ENCODE measurements at places on chromosomes 2 and 18.

DNA sequence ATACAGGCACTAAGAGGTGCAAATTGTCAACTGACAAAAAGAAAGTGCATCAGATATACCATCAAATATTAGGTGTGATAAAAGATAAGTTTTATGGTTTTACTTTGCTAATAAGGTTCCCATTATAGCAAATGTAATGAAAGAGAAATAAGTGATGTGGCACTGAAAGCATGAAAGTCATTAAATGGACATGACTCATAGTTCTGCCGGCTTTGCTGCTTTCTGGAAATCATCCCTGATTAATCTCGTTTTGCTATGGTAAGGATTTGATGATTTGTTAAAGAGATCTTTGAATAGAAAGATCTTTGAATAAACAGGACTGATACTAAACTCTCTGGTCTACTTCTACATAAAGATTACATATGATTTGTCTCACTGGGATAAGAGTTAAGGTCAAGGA lies 72.7 kb downstream of the CLIP4 start:
- DNase-seq, result no peak

- DNase-seq, result no peak
Observed at GRCh38 chr18:27249933-27250332, 64.8 kb upstream of the CHST9 start.

DNA sequence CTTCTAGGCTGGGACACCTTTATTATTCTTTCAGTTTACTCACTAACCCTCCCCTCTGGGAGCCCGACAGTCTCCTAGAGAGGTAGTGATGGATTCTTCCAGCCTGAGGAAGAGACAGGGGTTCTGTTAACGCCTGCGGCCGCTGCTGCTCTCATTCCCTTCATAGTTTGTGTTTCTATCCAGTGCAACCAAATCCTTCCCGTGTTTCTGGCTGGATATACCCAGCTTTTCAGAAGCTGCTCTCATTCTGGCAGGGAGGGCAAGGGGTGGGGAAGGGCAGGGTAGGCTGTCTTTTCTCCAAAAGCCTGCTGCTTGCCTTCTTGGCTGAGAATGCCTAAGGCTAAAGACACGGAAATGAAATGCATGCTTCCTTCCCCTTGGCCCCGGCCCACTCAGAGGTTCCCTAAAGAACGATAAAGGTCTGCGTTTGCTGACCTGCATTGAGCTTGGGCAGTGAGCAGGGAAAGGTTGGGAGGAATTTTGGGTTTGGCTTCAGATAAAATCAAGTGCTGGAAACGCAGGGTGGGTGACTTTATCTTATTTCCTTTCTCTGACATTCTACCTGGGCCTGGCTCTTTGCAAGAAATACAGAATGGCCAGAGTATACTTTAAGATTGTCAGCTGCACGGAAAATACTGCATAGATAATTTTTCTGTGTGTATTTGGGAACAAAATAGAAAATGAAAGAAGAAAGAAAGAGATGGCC lies 390.9 kb downstream of the NBAS start:
- DNase-seq, result no peak

GRCh38 chr2:133633881-133634409 lies 65.7 kb upstream of the NCKAP5 start:
- no peak for DNase-seq

- no peak for DNase-seq
Observed at GRCh38 chr2:4039896-4040295, 336.5 kb downstream of the DCDC2C start.

DNA sequence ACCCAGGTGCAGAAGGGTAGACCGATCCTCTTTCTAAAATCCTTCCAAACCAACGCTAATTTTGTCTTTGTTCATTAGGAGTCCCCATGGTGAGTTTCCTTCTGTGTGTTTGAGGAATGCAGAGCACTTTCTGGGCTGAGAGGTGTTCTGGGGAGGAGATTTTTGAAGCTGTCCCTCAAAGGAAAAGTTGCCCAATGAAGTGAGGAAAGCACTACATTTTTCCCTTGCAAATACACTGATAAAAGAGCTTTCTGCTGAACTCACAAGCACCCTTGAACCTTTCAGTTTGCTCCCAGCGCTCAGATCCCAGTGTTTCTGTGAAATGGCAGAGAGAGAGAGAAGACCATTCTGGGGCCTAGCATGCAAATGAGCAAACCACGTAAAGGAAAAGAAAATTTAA lies 299.6 kb upstream of the FANCL start:
- DNase-seq, result no peak

GRCh38 chr2:108220942-108221541 lies 18.7 kb upstream of the SULT1C3 start:
- no peak for DNase-seq

- DNase-seq, result no peak
Observed at GRCh38 chr18:37403100-37403781, 162.4 kb downstream of the CELF4 start.

- no peak for DNase-seq
Observed at GRCh38 chr2:75495862-75496261, 64.9 kb downstream of the EVA1A start.

DNA sequence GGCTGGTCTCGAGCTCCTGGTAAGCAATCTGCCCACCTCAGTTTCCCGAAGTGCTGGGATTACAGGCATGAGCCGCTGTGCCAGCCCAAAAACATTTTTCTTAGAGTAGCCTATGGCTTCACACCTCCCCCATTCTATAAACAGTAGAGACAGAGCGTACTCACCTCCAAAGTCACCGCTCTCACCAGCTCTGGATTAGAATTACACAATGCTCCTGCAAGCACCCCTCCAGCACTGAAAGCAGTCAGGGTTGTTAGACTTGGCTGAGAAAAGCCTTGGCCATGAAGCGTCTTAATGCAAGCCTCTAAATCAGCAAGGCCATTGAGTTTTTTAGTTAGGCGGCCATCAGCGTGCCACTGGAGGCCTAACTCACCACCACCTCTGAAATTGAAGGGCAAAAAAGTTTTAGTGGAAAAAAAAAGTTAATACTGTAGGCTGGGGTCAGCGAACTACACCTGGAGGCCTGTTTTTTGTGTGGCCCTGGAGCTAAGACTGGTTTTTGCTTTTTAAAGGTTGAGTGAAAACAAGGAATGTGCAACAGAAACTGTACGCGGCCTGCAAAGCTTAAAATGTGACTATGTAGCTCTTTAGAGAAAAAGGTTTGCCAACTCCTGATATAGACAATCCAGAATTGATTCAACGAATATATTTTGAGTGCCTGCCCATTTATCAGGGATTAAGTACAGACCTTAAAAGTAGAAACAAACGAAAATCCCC lies 34.6 kb downstream of the PREPL start:
- DNase-seq, result no peak

GRCh38 chr2:156700681-156701080 lies 264.5 kb downstream of the GPD2 start:
- no peak for DNase-seq

DNA sequence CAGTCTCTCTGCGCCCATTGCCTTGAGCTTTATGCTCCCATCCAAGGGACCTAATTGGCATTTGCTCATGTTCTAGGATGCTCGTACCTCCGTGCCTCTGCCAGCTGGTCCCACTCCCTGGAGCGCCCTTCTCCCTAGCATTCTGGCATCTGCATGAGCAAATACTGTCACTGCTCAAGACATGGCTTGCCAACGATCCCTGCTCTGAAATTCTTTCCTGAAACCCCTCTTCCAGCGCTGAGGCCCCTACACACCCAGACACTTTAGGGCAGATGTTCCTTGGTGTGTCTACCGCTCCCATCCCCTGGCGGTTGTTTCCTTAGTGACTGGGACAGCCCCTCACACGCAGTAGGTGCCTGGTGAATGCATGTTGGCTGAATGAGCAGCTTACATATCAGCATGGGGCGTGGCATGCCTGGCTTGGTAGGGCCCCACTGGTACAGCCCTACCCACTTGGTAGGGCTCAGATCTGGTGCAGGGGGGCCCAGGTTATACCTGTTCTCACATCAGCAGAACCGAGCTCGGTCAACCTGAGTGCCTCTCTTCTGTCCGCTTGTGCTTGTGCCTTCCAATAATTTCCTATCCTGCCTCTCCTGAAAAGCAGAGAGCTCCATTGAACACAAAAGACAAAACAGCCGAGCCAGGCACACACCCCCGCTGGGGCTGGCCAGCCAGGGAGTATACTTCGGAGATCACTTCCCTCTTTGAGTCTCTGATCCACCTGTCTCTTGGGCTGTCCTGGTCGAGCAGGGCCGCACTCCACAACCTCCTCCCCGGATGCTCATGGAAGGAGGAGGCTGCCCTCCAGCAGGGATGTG lies 59.2 kb downstream of the INHBB start:
- DNase-seq, result no peak

- no peak for DNase-seq
Observed at GRCh38 chr2:164335947-164336346, 285.3 kb downstream of the GRB14 start.

DNA sequence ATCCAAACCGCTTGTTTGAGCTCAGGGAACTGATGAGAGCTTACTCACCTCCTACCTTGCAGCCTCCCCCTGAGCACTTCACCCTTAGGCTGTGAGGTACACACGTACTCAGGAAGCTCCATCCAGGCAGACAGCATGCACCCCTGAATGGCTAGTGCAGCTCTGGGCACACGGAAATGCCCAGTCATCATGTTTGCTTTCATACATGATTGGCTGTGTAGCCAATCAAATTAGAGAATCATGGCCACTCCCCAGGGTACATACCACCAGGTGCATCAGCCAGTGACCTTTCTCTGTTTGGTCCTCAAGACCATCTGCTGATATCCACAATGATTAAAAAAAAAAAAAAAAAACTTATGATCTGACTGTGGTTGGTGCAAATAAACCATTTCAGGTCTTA lies 42.1 kb downstream of the RNF152 start:
- no peak for DNase-seq

DNA sequence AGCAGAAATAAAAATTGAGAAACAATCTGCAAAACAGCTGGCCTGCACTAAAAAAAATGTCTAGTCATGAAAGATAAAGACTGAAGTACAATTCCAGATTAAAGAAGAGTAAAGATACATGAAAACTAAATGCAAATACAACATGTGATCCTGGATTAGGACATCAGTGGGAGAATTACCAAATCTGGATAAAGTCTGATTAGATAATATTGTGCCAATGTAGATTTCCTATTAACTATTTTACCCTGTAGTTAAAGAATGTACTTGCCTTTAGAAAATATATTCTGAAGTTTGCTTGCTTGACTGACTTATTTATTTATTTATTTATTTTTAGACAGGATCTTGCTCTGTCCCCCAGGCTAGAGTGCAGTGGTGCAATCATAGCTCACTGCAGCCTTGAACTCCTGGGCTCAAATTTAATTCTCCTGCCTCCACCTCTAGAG lies 58.7 kb downstream of the ASXL2 start:
- no peak for DNase-seq

DNA sequence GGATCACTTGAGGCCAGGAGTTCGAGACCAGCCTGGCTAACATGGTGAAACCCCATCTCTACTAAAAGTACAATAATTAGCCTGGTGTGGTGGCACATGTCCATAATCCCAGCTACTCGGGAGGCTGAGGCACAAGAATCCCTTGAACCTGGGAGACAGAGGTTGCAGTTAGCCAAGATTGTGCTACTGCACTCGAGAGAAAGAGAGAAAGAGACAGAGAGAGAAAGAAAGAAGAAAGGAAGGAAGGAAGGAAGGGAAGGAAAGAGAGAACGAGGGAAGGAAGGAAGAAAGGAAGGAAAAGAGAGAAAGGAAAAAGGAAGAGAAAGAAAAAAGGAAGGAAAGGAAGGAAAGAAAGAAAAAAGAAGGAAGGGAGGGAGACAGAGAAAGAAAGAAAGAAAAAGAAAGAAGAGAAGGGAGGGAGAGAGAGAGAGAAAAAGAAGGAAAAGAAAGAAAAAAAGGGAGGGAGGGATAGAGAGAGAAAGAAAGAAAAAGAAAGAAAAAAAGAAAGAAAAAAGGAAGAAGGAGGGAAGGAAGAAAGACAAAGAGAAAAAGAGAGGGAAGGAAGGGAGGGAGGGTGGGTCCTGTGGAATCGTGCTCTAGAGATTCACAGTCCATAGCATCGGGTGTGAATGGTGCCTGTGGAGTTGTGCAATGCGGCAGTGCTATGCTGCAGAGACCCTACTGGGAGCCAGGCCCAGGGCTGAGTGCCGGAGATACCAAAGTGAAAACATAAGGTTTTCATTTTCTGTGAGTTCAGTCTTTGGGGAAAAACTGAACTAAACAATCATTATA lies 4.6 kb upstream of the SDC1 start:
- no peak for DNase-seq

GRCh38 chr2:71858071-71858470 lies 289.6 kb downstream of the CYP26B1 start:
- no peak for DNase-seq

- DNase-seq, result no peak
Observed at GRCh38 chr18:73118121-73118816, 250.5 kb upstream of the NETO1 start.

- no peak for DNase-seq
Observed at GRCh38 chr2:224870341-224870740, 154.2 kb upstream of the CCDC195 start.

GRCh38 chr18:9008200-9008708 lies 94.2 kb upstream of the NDUFV2 start:
- DNase-seq, result no peak

GRCh38 chr18:8627107-8627472 lies 17.9 kb downstream of the RAB12 start:
- DNase-seq, result no peak

DNA sequence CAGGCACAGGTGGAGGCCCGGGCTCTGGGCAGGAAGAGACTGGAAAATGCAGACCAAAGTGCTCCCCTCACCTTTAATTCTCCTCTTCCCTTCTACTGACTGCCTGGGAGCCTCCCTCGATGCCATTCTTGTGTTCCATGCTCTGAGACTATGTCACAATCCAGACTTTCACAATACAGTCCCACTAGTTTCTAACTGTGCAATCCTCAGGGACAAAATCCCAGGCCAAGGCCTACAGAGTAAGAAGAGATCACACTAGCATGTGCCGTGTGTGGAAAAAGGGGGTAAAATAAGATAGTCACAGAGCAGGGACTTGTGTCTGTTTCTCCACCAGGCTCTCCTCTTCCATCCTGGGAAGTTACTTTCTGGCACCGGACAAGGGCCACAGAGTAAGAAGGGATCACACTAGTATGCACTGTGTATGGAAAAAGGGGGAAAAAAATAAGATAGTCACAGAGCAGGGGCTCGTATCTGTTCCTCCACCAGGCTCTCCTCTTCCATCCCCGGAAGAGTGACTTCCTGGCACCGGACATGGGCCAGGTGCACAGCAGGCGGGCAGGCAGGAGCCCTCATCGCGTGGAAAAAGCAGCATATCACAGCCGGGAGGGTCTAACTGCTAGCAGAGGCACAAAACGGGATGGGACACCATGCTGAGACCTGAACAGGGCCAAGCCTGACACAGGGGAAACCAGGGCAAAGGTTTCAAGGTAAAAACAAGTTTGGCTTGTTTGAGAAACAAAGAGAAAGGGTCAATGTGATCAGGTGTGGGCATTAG lies 9.6 kb downstream of the CYB5A start:
- DNase-seq, result no peak

GRCh38 chr2:128384956-128385355 lies 66.3 kb upstream of the HS6ST1 start:
- DNase-seq, result no peak

DNA sequence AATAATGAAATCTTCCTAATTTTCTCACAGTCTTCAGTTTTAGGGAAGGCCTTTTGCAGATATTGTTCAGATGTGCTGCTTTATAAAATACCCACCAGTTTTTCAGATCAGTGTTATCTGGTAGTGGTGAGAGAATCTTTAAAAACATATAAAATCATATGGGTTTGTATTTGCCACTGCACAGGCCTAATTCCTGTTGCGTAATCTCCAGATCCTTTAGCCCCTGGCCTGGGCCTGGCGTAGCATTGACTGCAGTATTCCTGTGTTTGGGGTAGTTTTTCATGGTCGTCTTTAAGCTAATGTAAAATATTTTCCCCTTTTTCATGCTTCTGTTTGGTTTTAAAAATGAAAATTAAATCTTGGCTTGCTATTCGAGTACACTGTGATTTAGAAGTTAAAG lies 43.2 kb downstream of the TSHZ1 start:
- no peak for DNase-seq

- no peak for DNase-seq
Observed at GRCh38 chr18:63648241-63648640, 4.2 kb upstream of the SERPINB4 start.

Measured in stimulated activated CD4-positive, alpha-beta T cell treated with anti-CD3 and anti-CD28 coated beads, Interleukin-15, amount 100 ng/mL, for 1 hour (primary cell).